ENCODE measurements at places on chromosomes 6 and 20. TPM values are rescaled to one million over a fixed set of nuclear protein-coding genes. Genes with fewer than 3 reads are reported as not detected.

- H3K27me3 ChIP-seq = no peaks in the 10 kb centered on the region
- peaks cover 2% of the 10 kb centered on the region for H3K36me3 ChIP-seq
- no peak overlapping the region for H3K4me3 ChIP-seq
Measured at GRCh38 chr6:13281686-13282085, 46.7 kb downstream of the TBC1D7 start.

GRCh38 chr20:62297449-62298227 is 5.2 kb upstream of the ADRM1 start:
- H3K27ac ChIP-seq = no peak overlapping the region
- peaks cover 8% of the 10 kb centered on the region for H3K4me1 ChIP-seq
- no peaks in the 10 kb centered on the region for H3K27me3 ChIP-seq
- peaks cover 4% of the 10 kb centered on the region for H3K36me3 ChIP-seq

DNA sequence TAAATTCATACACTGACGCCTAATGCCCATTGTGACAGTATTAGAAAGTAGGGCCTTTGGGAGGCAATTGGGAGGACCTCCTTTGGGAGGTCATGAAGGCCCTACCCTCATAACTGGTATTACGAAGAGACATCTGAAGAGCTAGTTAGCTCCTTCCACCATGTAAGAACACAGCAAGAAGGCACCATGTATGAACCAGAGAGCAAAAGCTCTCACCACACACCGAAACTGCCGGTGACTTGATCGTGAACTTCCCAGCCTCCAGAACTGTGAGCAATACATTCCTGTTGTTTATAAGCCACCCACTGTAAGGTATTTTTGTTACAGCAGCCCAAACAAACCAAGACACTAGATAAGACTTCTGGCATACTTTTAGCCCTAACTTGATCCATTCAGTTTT is 41.8 kb downstream of the GCLC start:
- no peaks in the 10 kb centered on the region for H3K4me1 ChIP-seq
- no peak for DNase-seq
- peaks cover 21% of the 10 kb centered on the region for H3K36me3 ChIP-seq
- no peaks in the 10 kb centered on the region for H3K27me3 ChIP-seq

DNA sequence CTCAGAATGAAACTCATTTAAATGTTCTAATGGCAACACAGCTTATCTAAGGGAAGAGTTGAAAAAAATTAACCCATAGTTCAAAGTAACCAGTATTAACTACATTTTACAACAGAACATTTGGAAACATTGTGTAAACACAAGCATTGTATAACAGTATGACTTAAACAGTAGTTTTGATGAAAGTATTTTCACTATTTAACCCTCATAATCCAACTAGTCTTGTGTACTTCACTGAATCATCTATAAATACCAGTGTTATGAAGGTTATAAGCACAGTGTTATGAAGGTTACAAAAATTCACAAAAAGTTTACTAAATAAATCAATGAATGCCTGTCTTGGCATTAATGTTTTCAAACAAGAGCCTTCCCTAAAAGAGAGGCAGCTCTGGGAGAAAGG is 66.5 kb downstream of the REV3L start:
- H3K36me3 ChIP-seq = no peaks in the 10 kb centered on the region
- no peaks in the 10 kb centered on the region for H3K27me3 ChIP-seq
- no peak for DNase-seq
- H3K4me1 ChIP-seq = no peaks in the 10 kb centered on the region
- no peak overlapping the region for H3K27ac ChIP-seq

- peaks cover 55% of the 10 kb centered on the region for H3K4me1 ChIP-seq
- H3K27me3 ChIP-seq = no peaks in the 10 kb centered on the region
- H3K27ac ChIP-seq = no peak overlapping the region
- DNase-seq = peak; percentile 0
- peaks cover 12% of the 10 kb centered on the region for H3K36me3 ChIP-seq
- H3K4me3 ChIP-seq = no peak overlapping the region
Measured at GRCh38 chr6:111791415-111791814, 81.8 kb downstream of the FYN start.

- H3K4me1 ChIP-seq = peaks cover 15% of the 10 kb centered on the region
- H3K27ac ChIP-seq = no peak overlapping the region
- H3K36me3 ChIP-seq = no peaks in the 10 kb centered on the region
- peaks cover 6% of the 10 kb centered on the region for H3K27me3 ChIP-seq
Measured at GRCh38 chr20:4728120-4728760, 6.5 kb downstream of the PRND start.

DNA sequence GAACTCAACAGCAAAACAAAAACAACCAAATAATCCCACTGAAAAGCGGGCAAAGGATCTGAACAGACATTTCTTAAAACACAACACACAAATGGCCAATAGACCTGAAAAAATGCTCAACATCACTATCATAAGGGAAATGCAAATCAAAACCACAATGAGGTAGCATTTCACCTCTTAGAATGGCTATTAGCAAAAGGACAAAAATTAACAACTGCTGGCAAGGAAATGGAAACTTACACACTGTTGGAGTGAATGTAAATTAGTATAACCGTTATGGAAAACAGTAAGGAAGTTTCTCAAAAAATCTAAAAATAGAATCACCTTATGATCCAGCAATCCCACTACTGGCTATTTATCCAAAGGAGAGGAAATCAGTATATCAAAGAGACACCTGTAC is 20.9 kb downstream of the FAM8A1 start:
- H3K27me3 ChIP-seq = no peaks in the 10 kb centered on the region
- DNase-seq = no peak
- no peak overlapping the region for H3K27ac ChIP-seq
- peaks cover 77% of the 10 kb centered on the region for H3K36me3 ChIP-seq
- H3K4me1 ChIP-seq = peaks cover 16% of the 10 kb centered on the region

- no peak overlapping the region for H3K27ac ChIP-seq
- no peaks in the 10 kb centered on the region for H3K36me3 ChIP-seq
- no peaks in the 10 kb centered on the region for H3K4me1 ChIP-seq
- H3K27me3 ChIP-seq = no peaks in the 10 kb centered on the region
Measured at GRCh38 chr20:15318682-15319081, 981.3 kb upstream of the FLRT3 start.

DNA sequence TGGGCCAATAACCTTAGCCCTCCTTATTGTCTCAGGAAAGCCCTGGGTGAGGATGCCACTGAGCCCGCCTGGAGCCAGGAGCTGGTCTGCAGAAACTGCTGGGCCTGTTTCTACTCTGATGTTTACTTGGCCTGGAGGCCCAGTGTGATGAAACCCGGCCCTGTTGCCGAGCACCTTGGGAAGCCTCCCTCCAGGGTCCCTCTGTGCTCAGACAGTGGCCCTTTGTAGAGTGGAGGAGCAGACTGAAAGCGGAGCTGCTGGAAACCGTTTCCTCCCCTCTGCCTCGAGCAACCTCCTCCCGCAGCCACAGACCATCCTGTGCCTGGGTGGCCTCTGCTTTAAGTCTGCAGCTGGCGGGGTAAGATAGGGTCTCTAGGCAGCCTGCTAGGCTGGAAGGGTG is 84.1 kb upstream of the EPB41L1 start:
- H3K27ac ChIP-seq = no peak overlapping the region
- H3K36me3 ChIP-seq = no peaks in the 10 kb centered on the region
- peaks cover 12% of the 10 kb centered on the region for H3K27me3 ChIP-seq
- no peaks in the 10 kb centered on the region for H3K4me1 ChIP-seq
- no peak overlapping the region for H3K4me3 ChIP-seq

DNA sequence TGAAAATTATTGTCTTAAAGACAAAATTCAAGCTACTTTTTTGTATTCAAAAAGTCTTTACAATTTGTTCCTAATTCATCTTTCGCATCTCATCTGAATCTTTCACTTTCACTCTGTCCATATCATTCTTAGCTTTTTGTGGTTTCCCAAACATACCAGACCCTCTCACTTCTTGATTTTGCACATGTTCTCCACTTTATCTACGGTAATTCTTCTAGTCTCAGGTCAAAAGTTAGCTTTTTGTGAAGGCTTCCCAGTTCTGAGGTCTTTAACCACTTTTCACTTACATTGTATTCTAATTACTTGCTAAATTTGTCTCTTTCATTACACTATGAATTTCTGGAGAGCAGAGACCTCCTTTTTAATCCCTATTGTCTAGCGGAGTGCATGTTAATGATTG is 34.6 kb upstream of the EPHA7 start:
- H3K27me3 ChIP-seq = no peaks in the 10 kb centered on the region
- no peaks in the 10 kb centered on the region for H3K36me3 ChIP-seq
- H3K4me1 ChIP-seq = no peaks in the 10 kb centered on the region
- no peak overlapping the region for H3K4me3 ChIP-seq
- no peak for DNase-seq

GRCh38 chr20:53609491-53610445 is 16.1 kb upstream of the ZNF217 start:
- no peaks in the 10 kb centered on the region for H3K27me3 ChIP-seq
- H3K27ac ChIP-seq = peak overlapping the region; percentile 94
- H3K4me3 ChIP-seq = peak overlapping the region; percentile 77
- peaks cover 20% of the 10 kb centered on the region for H3K36me3 ChIP-seq
- H3K4me1 ChIP-seq = peaks cover 50% of the 10 kb centered on the region

DNA sequence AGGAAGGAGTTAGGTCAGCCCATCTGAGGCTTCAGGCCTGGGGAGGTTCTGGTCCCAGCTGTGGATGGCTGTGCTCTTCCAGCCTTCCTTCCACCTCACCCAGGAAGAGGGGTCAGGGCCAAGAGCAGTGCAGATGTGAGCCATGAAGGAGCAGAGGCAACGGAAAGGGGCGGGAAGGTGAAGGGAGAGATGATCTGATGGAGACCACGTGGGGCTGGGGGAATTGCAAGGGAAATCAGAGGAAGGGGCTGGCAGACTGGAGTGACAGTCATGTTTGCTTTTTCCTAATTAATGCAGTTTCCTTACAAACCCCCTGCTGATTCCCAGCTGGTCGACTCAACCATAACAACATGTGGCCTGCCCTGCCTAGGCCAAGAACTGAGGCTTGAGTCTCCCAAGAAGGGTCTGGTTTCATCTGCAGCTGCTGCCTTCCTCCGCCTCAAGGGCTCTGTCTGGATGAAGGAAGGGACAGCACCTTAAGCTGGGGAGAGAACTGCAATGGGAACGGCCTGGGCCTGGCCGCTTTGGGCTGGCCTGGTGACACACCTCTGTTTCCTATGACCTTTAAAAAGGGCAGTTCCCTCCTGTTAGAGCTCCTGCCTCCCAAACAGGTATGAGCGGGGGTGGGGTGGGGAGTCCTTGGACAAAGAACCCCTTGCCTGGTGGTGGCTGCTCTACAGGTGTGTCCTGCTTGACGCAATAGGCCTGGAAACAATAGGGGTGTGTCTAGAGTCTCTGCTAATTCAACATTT is 7.8 kb upstream of the MRPS18A start:
- peaks cover 11% of the 10 kb centered on the region for H3K27me3 ChIP-seq
- H3K4me1 ChIP-seq = no peaks in the 10 kb centered on the region
- no peak overlapping the region for H3K4me3 ChIP-seq
- H3K27ac ChIP-seq = no peak overlapping the region

DNA sequence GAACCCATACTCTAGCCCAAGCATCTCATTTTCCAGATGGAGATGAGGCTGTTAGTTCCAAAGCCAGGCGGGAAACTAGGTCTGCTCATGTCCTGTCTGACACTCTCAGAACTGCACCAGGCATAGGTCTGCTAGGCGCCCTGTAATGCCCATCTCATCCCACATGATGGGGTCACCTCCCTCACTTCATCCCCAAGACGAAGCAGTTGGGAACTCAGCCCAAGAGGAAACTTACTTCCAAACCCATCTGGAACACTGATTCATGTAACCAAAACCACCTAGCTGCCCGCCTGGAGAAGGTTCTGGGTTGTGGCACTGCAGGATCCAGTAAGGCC is 119.4 kb upstream of the PRND start:
- H3K27me3 ChIP-seq = peaks cover 36% of the 10 kb centered on the region
- DNase-seq = no peak
- H3K27ac ChIP-seq = no peak overlapping the region
- no peaks in the 10 kb centered on the region for H3K36me3 ChIP-seq
- no peak overlapping the region for H3K4me3 ChIP-seq

DNA sequence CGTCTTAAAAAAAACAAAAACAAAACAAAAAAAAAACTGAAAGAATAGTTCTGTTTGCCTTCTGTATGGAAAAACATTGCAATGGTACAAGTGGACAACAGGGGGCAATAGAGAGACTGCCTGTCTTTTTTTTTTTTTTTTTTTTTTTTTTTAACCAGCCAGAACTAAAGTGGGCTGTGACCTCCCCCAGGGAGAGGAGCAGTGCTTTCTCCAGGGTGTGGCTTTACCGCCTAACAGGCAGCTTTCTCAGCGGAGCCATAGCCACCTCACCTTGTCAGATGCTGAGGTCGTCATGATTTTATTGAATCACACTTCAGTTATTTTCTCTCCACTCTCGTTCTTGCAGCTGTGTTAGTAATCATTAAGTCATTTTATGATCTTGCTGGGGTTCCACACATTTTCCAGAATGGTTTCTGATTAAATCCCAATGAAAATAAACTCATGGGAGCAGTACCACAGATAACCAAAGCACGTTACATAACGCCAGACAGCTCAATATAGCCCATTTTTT is 78.4 kb downstream of the GMPR start:
- H3K4me1 ChIP-seq = peaks cover 47% of the 10 kb centered on the region
- H3K27me3 ChIP-seq = no peaks in the 10 kb centered on the region
- H3K27ac ChIP-seq = peak overlapping the region; percentile 63
- no peak overlapping the region for H3K4me3 ChIP-seq
- peak; percentile 58 for DNase-seq
- H3K36me3 ChIP-seq = peaks cover 4% of the 10 kb centered on the region

- no peaks in the 10 kb centered on the region for H3K36me3 ChIP-seq
- no peaks in the 10 kb centered on the region for H3K27me3 ChIP-seq
- DNase-seq = no peak
- no peak overlapping the region for H3K27ac ChIP-seq
Measured at GRCh38 chr6:51398793-51399192, 580.1 kb downstream of the TFAP2B start.

DNA sequence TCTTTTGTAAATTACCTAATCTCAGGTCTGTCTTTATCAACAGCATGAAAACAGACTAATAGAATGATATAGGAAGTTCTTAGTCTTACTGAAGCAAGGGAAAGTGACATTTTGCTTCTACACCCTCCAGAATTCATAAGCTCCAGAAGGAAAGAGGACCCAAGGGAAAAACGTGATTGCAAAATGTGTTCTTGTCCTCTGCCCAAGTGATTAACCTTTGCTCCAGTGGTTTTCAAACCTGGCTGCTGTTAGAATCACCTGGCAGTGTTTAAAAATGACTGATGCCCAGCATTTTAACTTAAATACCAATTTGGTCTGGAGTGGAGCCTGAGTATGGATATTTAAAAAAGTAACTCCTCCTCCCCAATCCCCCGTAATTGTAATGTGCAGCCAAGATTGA is 191.4 kb downstream of the SLC16A10 start:
- peaks cover 85% of the 10 kb centered on the region for H3K36me3 ChIP-seq
- no peak for DNase-seq
- H3K27ac ChIP-seq = no peak overlapping the region
- H3K4me3 ChIP-seq = no peak overlapping the region
- H3K4me1 ChIP-seq = peaks cover 2% of the 10 kb centered on the region
- no peaks in the 10 kb centered on the region for H3K27me3 ChIP-seq

DNA sequence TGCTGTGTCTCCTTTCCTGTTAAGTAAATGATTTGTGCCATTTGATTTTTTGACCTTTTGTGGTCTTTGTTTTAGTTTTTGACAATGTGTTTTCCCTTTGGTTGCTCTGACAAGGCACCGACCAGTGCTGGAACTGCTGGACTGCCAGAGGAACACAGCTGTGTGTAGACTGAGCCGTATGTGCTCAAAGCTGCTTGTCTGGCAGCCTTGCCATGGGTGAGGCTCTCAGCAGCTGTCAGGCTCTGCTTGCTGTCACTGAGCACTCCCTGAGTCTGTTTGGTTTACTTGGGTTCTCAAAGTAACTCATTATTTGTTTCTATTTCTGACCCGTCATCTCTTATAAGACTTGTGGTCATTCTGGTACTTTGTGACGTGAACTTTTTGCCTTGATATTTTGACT is 15.1 kb upstream of the SNRPB start:
- H3K4me3 ChIP-seq = no peak overlapping the region
- no peaks in the 10 kb centered on the region for H3K4me1 ChIP-seq
- H3K36me3 ChIP-seq = peaks cover 31% of the 10 kb centered on the region

The ANKRD66 gene
- not detected for total RNA-seq

The IL17A gene
- total RNA-seq = 0.82 TPM

The MDFI gene
- total RNA-seq = not detected

The RAB5IF gene
- total RNA-seq = 87.9 TPM

The CD40 gene
- 1.1 TPM for total RNA-seq

The EDN1 gene
- total RNA-seq = 0.10 TPM

The TFAP2D gene
- total RNA-seq = not detected
